ENCODE measurements at places on chromosomes 1 and 21. TPM values are rescaled to one million over a fixed set of nuclear protein-coding genes. Genes with fewer than 3 reads are reported as not detected.

Gene SLC1A7
- not detected for polyA plus RNA-seq

Gene FTCD
- polyA plus RNA-seq: 0.25 TPM

Gene SIPA1L2
- 6.8 TPM for polyA plus RNA-seq

Gene C1orf167
- 2.0 TPM for polyA plus RNA-seq

Gene OR2T11
- polyA plus RNA-seq: not detected

Gene GJA9
- polyA plus RNA-seq: 0.25 TPM

Gene ADCY10
- polyA plus RNA-seq: not detected

Gene SLC30A2
- polyA plus RNA-seq: 0.30 TPM

Gene LMOD1
- polyA plus RNA-seq: 117 TPM

Gene C1orf53
- polyA plus RNA-seq: 11.7 TPM

Gene TACSTD2
- 5.2 TPM for polyA plus RNA-seq

Gene TSPAN2
- polyA plus RNA-seq: 7.0 TPM

Gene CDC20
- 11.1 TPM for polyA plus RNA-seq

Gene HPCA
- polyA plus RNA-seq: not detected

Gene PLA2G2A
- polyA plus RNA-seq: 12.7 TPM

Gene OPRD1
- polyA plus RNA-seq: not detected

Gene LORICRIN
- polyA plus RNA-seq: not detected

Gene CDA
- polyA plus RNA-seq: 8.4 TPM

Gene CFHR2
- not detected for polyA plus RNA-seq

Gene OR14K1
- polyA plus RNA-seq: not detected

Gene DONSON
- 6.3 TPM for polyA plus RNA-seq

Gene LPAR3
- polyA plus RNA-seq: 0.31 TPM

Gene MYOG
- not detected for polyA plus RNA-seq

Gene NIPAL3
- polyA plus RNA-seq: 3.2 TPM

Gene MAB21L3
- 0.60 TPM for polyA plus RNA-seq

Gene DYRK1A
- polyA plus RNA-seq: 16.3 TPM

Gene CASQ2
- 0.81 TPM for polyA plus RNA-seq

Gene OR2L13
- not detected for polyA plus RNA-seq

Gene PCAT6
- polyA plus RNA-seq: 1.2 TPM

Gene DDX59
- 18.3 TPM for polyA plus RNA-seq

Gene TAS1R1
- polyA plus RNA-seq: not detected

Gene LIN28A
- polyA plus RNA-seq: not detected

Gene BSND
- polyA plus RNA-seq: not detected

Gene FCGR1A
- 3.9 TPM for polyA plus RNA-seq

Gene SWT1
- polyA plus RNA-seq: 2.4 TPM

Gene ERO1B
- polyA plus RNA-seq: 23.2 TPM

Gene CACNA1S
- polyA plus RNA-seq: not detected

Gene KIF14
- polyA plus RNA-seq: 0.63 TPM

Gene CRP
- 0.10 TPM for polyA plus RNA-seq

Gene PSMB2
- polyA plus RNA-seq: 43.9 TPM

Gene SMIM1
- 26.5 TPM for polyA plus RNA-seq

Gene PLPPR4
- not detected for polyA plus RNA-seq

Gene LRRIQ3
- 0.68 TPM for polyA plus RNA-seq

Gene C1QTNF12
- 3.2 TPM for polyA plus RNA-seq

Gene LMX1A
- not detected for polyA plus RNA-seq

Measured in stomach (tissue), 19 donors.